ENCODE measurements at places on chromosomes 2 and 18.

- DNase-seq = peak; percentile 63
Observed at GRCh38 chr2:194104687-194105086, 1552.3 kb upstream of the SLC39A10 start.

GRCh38 chr18:35818353-35818667 is 154.2 kb upstream of the RMP24 start:
- no peak for DNase-seq

GRCh38 chr18:48044944-48045343 is 114.5 kb upstream of the SMAD2 start:
- no peak for DNase-seq

DNA sequence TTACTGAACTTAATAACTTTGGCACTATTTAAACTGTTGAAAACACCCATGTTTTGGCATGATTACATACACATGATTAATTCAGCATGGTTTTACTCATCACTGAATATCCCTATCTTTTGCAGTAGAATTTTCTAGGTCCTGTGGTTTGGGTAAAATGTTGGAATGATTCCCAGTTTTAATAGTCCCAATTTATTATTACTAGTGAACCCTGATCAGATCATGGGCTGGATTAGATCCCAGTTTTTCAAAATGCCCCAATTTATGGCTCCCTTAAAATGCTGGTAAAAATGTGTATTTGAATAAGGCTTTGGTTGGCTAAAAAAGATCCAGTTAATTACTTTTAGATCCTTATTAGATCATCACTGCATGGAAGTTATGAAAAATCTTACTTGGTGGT is 273.6 kb upstream of the NRP2 start:
- DNase-seq = no peak

- DNase-seq = no peak
Observed at GRCh38 chr2:141467331-141467730, 663.5 kb downstream of the LRP1B start.

DNA sequence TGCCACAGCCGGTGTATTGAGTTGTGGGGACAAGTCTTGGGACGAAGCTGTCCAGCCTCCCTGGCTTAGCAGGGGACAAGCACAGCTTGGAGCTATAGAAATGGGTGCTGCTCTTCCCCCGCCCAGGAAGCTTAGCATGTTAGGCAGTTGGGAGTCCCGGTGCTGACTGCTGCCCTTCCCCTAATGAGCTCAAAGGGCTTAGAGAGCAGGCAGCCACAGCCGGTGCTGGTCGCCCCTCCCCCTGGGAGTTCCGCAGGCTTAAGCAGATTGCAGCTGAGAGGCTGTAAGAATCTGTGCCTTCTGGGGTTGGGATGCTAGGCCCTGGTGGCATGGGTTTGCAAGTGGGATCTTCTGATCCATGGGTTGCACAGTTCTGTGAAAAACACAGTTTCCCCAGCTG is 237.3 kb downstream of the DCDC2C start:
- DNase-seq = no peak

GRCh38 chr2:18831916-18832510 is 242.6 kb upstream of the NT5C1B start:
- no peak for DNase-seq

GRCh38 chr2:234438305-234438977 is 58.4 kb downstream of the ARL4C start:
- no peak for DNase-seq

- DNase-seq = peak; percentile 2
Observed at GRCh38 chr2:209424199-209424701, 403 bp downstream of the MAP2 start.

DNA sequence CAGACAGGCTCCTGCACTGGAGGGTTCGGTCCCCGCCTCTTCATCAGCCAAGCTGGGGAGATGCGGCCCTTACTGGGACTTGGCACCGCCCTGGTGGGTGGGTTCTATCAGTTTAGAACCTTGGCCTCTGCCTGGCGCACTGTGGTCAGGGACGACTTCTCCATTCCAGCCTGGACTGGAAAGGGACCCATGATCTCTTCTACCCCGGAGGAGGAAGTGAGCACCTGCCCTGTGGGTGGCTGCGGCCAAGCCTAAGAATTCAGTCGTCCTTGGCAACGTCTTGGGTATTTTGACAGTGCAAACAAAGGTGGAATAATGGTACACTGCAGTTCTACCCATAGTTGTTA is 106.9 kb upstream of the CD302 start:
- peak; percentile 80 for DNase-seq

- DNase-seq = no peak
Observed at GRCh38 chr2:213751446-213751845, 467.2 kb downstream of the SPAG16 start.

DNA sequence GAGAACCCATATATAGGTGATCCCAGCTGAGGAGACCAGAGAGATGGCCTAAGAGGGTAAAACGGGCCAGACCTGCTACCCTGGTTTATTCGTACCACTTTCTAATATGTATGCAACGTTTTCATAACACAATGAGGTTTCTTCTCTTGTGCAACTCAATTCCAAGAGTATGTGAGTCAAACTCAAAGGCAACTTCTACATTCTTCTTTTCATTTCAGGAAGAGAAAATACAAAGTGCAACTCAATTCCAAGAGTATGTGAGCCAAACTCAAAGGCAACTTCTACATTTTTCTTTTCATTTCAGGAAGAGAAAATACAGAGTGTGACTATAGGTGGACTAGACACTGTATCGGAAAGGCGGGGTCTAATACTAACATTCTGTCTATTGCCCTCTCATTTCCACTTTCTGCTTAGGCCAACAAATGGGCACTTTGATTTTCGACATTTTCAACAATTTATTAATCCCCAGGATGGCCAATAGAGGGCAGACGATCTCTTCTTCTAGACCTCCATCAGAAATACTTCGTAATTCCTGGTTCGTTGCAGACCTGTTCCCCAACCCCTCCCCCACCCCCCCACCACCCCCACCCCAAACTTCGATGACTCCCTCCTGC is 3.7 kb upstream of the CRIM1 start:
- peak; percentile 72 for DNase-seq

- no peak for DNase-seq
Observed at GRCh38 chr2:187877391-187877790, 323.2 kb upstream of the TFPI start.

DNA sequence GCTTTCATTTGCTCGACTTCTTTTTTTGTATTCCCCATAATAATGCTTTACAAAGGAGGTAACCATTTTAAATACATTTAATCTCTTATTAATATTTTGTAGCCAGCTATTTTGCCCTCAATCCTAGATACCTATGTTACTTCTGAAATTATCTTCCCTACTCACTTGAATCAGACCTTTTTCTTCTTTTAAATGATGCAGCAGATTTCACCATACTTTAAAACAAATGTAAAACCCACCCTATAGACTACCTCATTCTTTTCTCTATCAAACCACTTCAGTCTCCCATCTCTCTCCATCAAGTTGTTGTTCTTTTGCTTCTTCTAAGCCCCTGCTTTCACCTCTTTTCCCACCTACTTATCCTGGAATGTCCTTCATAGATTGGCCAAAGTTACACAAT is 151.5 kb upstream of the DNMT3A start:
- DNase-seq = no peak

- DNase-seq = no peak
Observed at GRCh38 chr2:84388133-84388532, 70.9 kb downstream of the SUCLG1 start.

GRCh38 chr2:6917761-6918421 is 679 bp downstream of the RNF144A start:
- DNase-seq = peak; percentile 25

DNA sequence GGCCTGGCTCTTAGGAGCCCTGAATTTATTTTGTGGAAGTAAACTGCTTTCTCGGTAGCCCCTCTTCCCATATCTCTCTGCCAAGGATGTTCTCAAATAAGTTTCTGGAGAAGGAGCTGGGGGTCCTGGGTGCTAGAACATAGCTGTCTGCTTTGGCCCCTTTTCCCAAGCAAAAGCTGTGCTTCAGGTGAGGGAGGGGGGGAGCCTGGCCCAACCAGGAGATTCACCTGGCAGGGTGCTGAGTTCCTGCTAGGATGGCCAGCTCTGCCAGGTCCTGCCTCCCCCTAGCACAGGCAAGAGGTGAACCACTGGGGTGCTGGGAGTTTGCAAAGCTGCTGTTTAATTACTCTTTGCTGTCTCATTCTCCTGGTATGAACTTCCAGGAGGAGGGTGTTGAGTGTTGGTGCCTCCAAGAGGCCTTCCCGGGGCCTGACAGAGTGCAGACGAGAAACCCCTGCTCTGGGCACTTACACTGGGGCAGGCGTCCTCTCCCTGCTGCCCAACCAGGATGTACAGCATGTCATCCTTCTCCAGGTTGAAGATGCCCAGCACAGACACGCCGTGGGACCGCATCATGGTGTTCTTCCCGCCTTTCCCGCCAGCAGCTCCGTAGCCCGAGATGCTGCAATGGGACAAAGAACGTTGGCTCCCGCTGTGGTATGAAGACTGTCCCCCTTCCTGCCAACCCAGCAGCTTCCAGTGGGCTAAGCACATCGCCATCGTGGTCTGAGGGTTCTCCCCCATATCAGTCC is 124.2 kb downstream of the CLIP4 start:
- DNase-seq = no peak

- DNase-seq = no peak
Observed at GRCh38 chr2:56648802-56649201, 465.0 kb downstream of the CCDC85A start.

DNA sequence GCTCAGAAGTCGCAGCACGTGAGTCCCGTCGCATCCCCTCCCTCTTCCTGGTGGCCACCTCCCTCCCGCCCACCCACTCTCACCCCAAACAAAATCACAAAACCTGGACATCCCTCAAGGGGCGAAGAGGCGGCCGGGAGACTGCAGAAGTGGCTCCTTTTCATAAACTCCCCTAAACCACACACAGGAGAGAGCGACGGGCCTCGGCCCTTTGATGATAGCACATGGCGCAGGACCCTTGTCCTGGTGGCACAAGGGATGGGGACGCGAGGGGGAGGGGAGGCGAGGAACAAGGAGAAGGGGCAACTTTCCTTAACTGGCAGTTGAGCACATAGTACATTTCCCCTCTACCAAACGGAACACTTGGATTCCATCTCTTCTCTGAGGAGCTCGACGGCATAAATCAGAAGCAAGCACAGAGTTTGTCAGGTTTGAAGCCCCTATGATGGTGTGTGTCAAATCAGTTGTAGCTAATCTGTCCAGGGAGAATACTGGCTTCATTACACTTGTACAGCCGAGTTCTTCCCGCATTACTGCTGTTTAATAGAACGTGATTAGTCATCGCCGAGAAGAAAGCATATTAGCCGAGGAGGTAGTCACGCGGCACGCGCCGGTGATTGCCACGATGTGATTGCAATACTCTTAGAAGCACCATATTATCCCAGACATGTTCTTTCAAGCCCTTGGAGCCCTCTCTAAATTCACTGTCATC is 43.8 kb downstream of the GBX2 start:
- no peak for DNase-seq

GRCh38 chr2:191629976-191630712 is 47.8 kb upstream of the NABP1 start:
- no peak for DNase-seq

GRCh38 chr2:7837237-7837760 is 844.6 kb upstream of the ID2 start:
- peak; percentile 82 for DNase-seq

GRCh38 chr18:71370671-71371445 is 1082.0 kb downstream of the SOCS6 start:
- no peak for DNase-seq

DNA sequence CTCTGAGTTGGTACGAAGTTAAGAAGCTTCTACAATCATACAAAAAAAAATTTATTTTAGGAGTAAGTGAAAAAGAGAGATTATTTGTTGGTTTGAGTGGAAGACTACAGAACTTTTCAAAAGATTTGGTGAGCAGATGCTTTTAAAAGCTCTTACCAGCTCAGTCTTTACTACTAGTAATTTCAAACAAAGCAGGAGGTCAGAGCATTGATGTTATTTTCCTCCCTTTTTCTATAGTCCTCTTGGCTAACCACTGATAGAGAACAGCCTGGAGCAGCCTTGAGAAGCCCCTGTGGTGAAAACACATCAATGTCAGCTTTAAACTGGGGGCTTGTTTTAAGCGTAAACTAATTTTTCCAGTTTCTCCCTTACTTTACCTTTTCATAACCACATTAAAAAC is 559.3 kb upstream of the CDH2 start:
- no peak for DNase-seq

- no peak for DNase-seq
Observed at GRCh38 chr2:99571954-99572353, 82.1 kb upstream of the REV1 start.

GRCh38 chr18:47215554-47216138 is 35.8 kb downstream of the SKOR2 start:
- DNase-seq = peak; percentile 35

- no peak for DNase-seq
Observed at GRCh38 chr18:69943021-69943420, 4.7 kb downstream of the CD226 start.

GRCh38 chr2:143801561-143801960 is 672.3 kb downstream of the ARHGAP15 start:
- no peak for DNase-seq

GRCh38 chr2:208990716-208991115 is 433.1 kb upstream of the MAP2 start:
- DNase-seq = no peak

- DNase-seq = no peak
Observed at GRCh38 chr2:65999796-66000195, 435.1 kb upstream of the MEIS1 start.

- DNase-seq = peak; percentile 12
Observed at GRCh38 chr2:230068651-230069055, at the start of gene SLC16A14. SLC16A14 (minus strand) TSS chr2:230068924; CDS start chr2:230059352, 9,572 bp downstream.

DNA sequence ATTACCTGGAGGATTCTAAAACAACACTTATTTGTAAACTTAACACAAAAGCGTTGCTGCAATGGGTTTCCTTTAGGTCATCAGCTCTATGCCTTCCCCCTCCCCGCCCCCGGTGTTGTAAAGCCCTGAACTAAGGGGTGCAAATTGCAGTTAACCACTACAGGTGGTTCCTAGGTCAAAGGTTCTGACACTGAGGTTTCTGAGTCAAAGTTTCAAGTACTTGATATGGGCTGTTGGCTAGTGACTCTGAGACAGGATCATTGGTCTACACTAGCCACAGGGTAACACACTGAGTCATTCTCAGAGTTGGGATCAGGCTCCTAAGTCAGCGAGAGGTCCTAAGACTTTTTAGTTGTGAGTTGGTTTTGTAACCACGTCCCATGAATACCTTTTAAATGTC is 15.4 kb downstream of the IL1B start:
- no peak for DNase-seq

- DNase-seq = no peak
Observed at GRCh38 chr2:209638346-209638745, 133.3 kb upstream of the UNC80 start.

GRCh38 chr2:238159071-238159539 is 335 bp downstream of the ERFE start:
- peak; percentile 54 for DNase-seq

- DNase-seq = no peak
Observed at GRCh38 chr18:52971097-52971496, 631.1 kb downstream of the DCC start.

GRCh38 chr18:3547891-3548615 is 98.1 kb downstream of the TGIF1 start:
- no peak for DNase-seq

- DNase-seq = no peak
Observed at GRCh38 chr2:194343167-194343566, 1313.9 kb upstream of the SLC39A10 start.

GRCh38 chr2:43478412-43479086 is 117.3 kb downstream of the THADA start:
- no peak for DNase-seq
